LHCN-M2 (cell line): ENCODE measurements at places on chromosomes 1 and 21. TPM values are rescaled to one million over a fixed set of nuclear protein-coding genes. Genes with fewer than 3 reads are reported as not detected.

The LEPR gene
- total RNA-seq = 20.2 and 20.7 TPM in 2 replicates

The TEDDM1 gene
- not detected in 2 replicates for total RNA-seq

The MCOLN3 gene
- total RNA-seq = 1.9 and 3.0 TPM in 2 replicates

The CFAP107 gene
- not detected in 2 replicates for total RNA-seq

The NDUFS2 gene
- 115 and 133 TPM in 2 replicates for total RNA-seq

The RASAL2 gene
- total RNA-seq = 24.7 and 33.0 TPM in 2 replicates

The PRAMEF26 gene
- total RNA-seq = not detected in 2 replicates

The TDRD5 gene
- total RNA-seq = not detected in 2 replicates

The TARDBP gene
- 61.0 and 68.9 TPM in 2 replicates for total RNA-seq

The RBM15 gene
- total RNA-seq = 30.3 and 33.3 TPM in 2 replicates

The CENPF gene
- 199 and 222 TPM in 2 replicates for total RNA-seq

The TSPEAR gene
- total RNA-seq = not detected in 2 replicates

The RYR2 gene
- 0.06 TPM in 1 of 2 replicates, not detected in the other for total RNA-seq

The CD5L gene
- not detected in 2 replicates for total RNA-seq

The MNDA gene
- total RNA-seq = not detected in 2 replicates

The BNIPL gene
- 0.06 and 0.32 TPM in 2 replicates for total RNA-seq

The MTARC1 gene
- 0.34 and 2.5 TPM in 2 replicates for total RNA-seq

The PRKAA2 gene
- total RNA-seq = 0.83 and 0.92 TPM in 2 replicates

The KCNN3 gene
- total RNA-seq = 0.38 and 2.8 TPM in 2 replicates

The AGBL4 gene
- total RNA-seq = not detected in 2 replicates

The PLA2G2F gene
- total RNA-seq = not detected in 2 replicates

The CD58 gene
- total RNA-seq = 11.5 and 13.8 TPM in 2 replicates

The ROR1 gene
- total RNA-seq = 7.6 and 7.9 TPM in 2 replicates

The OBSCN gene
- total RNA-seq = 2.1 TPM in 2 replicates

The SMIM1 gene
- total RNA-seq = not detected in 2 replicates

The AUNIP gene
- total RNA-seq = 9.5 and 9.7 TPM in 2 replicates

The HNRNPU gene
- 377 and 407 TPM in 2 replicates for total RNA-seq

The ZNF593OS gene
- total RNA-seq = not detected in 2 replicates

The KRTAP13-2 gene
- not detected in 2 replicates for total RNA-seq

The RXFP4 gene
- total RNA-seq = not detected in 2 replicates

The C1orf74 gene
- total RNA-seq = 2.7 and 3.1 TPM in 2 replicates

The OR2G3 gene
- total RNA-seq = not detected in 2 replicates
